Left ventricle myocardium inferior (tissue), 1 donor: ENCODE measurements at places on chromosomes 11 and 22. TPM values are rescaled to one million over a fixed set of nuclear protein-coding genes. Genes with fewer than 3 reads are reported as not detected.

OR5A1 gene
- total RNA-seq = not detected

PANX1 gene
- total RNA-seq = 19.9 TPM

TALDO1 gene
- total RNA-seq = 101 TPM

GRCh38 chr22:39349967-39350726 lies at the start of gene SYNGR1:
Gene SYNGR1 (plus strand): TSS chr22:39349991. CDS start chr22:39350011, 20 bp downstream.
- H3K27ac ChIP-seq = peak within 1 kb of the TSS; percentile 82
- peak within 1 kb of the TSS; percentile 87 for H3K4me3 ChIP-seq
- H3K4me1 ChIP-seq = peaks cover 28% of the 10 kb centered on the region
- H3K36me3 ChIP-seq = no peaks in the 10 kb centered on the region

GRCh38 chr11:129815596-129816461 lies at the start of gene TMEM45B:
Gene TMEM45B (plus strand): TSS chr11:129815848. CDS start chr11:129852483, 36,635 bp downstream.
- H3K4me1 ChIP-seq = peaks cover 7% of the 10 kb centered on the region
- H3K36me3 ChIP-seq = no peaks in the 10 kb centered on the region
- H3K27ac ChIP-seq = no peak within 1 kb of the TSS
- peaks cover 67% of the 10 kb centered on the region for H3K27me3 ChIP-seq
- H3K4me3 ChIP-seq = peak within 1 kb of the TSS; percentile 41
- DNase-seq = no peak

GRCh38 chr11:12673601-12673923 lies 659 bp upstream of the TEAD1 start:
- peaks cover 40% of the 10 kb centered on the region for H3K4me1 ChIP-seq
- DNase-seq = no peak
- peak overlapping the region; percentile 84 for H3K4me3 ChIP-seq
- no peaks in the 10 kb centered on the region for H3K27me3 ChIP-seq
- H3K36me3 ChIP-seq = no peaks in the 10 kb centered on the region
- H3K27ac ChIP-seq = peak overlapping the region; percentile 98

DNA sequence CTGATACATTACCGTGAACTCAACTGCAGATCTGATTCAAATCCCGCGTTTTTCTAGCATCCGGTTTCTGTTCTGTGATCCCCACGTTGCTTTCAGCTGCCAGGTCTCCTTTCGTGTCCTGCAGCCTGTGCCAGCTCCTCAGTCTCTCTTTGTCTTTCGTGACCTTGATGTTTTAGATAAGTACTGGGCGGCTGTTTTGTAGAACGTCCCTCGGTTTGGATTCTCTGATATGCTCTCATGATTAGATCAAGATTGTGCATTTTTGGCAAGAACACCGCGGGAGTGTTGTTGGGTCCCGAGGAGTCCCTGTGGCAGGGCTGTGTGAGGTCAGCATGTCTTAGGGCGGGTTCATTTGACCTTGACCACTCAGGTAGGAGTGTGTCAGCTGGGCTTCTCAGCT lies 38.6 kb downstream of the KCNQ1 start:
- no peak for DNase-seq
- H3K27me3 ChIP-seq = no peaks in the 10 kb centered on the region
- no peak overlapping the region for H3K27ac ChIP-seq
- H3K4me3 ChIP-seq = no peak overlapping the region
- H3K36me3 ChIP-seq = no peaks in the 10 kb centered on the region
- peaks cover 25% of the 10 kb centered on the region for H3K4me1 ChIP-seq

DNA sequence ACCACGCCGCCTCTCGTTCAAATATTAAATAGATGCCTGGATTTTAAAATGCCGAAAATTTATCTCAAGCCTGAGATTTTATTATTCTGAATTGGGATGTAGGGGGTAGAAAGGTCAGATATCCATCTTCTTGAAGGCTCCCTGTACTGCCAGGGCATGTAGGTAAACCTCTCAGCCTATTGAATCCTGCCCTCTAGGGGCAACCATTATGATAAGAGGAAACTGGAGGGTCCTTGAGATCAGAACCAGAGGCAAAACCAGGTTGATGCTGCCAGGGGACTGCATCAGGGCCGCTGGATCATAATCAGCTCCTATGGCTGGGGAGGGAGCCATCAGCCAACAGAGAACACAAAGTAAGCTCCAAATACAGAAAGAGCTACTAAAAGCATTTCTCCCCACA lies 92.4 kb downstream of the KCNC1 start:
- H3K4me1 ChIP-seq = peaks cover 22% of the 10 kb centered on the region
- H3K36me3 ChIP-seq = no peaks in the 10 kb centered on the region
- no peak overlapping the region for H3K27ac ChIP-seq
- no peak for DNase-seq
- H3K4me3 ChIP-seq = no peak overlapping the region

- H3K4me1 ChIP-seq = peaks cover 25% of the 10 kb centered on the region
- H3K36me3 ChIP-seq = peaks cover 20% of the 10 kb centered on the region
- no peaks in the 10 kb centered on the region for H3K27me3 ChIP-seq
- H3K27ac ChIP-seq = no peak overlapping the region
- DNase-seq = no peak
Observed at GRCh38 chr11:126305699-126306098, 1.8 kb downstream of the DCPS start.

DNA sequence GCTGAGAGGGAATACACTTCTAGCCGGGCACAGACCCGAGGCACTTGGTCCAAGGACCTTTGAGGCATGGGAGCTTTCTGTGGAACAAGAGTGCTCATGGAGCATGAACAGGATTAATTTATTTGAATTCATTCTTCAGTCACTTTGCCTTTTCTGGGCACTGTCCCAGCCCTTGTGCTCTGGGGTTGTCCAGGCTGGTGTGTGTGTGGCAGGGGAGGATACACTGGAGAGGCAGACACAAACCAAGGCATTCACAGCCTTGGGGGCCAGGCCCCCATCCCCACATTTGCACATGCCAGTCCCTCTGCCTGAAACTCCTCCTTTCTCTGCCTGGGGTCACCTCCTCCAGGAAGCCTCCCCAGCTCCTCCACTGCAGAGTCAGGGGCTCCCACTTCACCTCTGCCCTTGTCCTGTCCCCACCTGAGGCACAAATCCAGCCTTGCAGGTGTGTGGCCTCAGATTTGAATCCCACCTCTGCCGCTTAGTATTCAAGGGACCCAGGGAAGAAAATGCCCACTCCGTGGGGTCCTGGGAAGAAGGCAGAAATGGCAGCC lies 55.5 kb downstream of the MYO7A start:
- H3K4me1 ChIP-seq = peaks cover 4% of the 10 kb centered on the region
- DNase-seq = no peak
- H3K36me3 ChIP-seq = no peaks in the 10 kb centered on the region

DNA sequence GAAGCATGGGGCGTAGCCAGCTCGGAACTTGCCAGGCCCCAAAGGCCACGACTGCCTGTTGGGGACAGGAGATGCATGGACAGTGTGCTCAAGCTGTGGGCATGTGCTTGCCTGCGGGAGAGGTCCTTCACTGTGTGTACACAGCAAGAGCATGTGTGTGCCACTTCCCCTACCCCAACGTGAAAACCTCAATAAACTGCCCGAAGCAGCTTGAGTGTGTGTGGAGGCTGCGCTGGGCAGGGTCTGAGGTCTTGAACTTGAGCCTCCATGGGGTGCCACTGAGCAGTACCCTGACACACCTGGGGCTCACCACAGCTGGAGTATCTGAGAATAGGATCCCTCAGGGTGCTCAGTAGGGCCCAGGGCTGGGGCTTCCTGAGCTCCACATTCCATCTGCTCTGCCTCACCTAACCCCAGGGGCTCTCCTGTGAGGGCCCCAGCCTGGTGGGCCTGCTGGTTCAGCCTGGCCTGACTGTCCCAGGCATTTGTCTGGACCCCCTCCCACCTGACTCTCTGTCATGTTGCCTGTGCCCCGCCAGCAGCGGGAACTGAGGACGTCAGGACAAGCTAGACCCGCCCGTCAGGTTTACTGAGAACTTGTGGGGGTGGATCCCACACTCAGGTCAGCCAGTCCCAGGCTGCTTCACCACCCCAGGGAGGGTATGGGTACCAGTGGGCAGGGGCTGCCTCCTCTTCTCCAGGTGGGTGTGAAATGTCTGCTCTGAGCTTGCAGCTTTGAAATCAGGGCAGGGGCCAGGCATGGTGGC lies 3.2 kb downstream of the RASSF7 start:
- H3K27ac ChIP-seq = no peak overlapping the region
- DNase-seq = no peak
- H3K4me1 ChIP-seq = peaks cover 38% of the 10 kb centered on the region
- no peaks in the 10 kb centered on the region for H3K36me3 ChIP-seq

DNA sequence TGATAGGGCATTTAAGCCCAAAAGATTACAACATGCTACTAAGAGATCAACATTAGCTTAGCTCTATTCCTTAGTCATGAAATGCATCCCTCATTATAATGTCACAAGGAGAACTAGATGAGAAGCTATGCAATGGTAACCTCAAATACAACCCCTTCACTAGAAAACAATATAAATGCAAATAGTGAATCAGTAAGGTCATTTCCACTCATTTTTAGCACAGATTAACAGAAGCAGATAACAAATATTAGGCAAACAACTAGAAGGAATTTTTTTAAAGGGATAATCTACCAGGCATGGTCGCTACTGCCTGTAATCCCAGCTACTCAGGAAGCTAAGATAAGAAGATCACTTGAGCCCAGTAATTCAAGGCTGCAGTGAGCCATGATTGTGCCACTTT lies 28.2 kb downstream of the SIK3 start:
- no peak overlapping the region for H3K27ac ChIP-seq
- DNase-seq = no peak
- H3K36me3 ChIP-seq = no peaks in the 10 kb centered on the region
- H3K4me3 ChIP-seq = no peak overlapping the region
- H3K27me3 ChIP-seq = no peaks in the 10 kb centered on the region

- peaks cover 85% of the 10 kb centered on the region for H3K27me3 ChIP-seq
- DNase-seq = no peak
- no peak overlapping the region for H3K4me3 ChIP-seq
Observed at GRCh38 chr11:132405728-132406127, 1035.3 kb downstream of the NTM start.
